ENCODE measurements at places on chromosomes 6 and 20.

DNA sequence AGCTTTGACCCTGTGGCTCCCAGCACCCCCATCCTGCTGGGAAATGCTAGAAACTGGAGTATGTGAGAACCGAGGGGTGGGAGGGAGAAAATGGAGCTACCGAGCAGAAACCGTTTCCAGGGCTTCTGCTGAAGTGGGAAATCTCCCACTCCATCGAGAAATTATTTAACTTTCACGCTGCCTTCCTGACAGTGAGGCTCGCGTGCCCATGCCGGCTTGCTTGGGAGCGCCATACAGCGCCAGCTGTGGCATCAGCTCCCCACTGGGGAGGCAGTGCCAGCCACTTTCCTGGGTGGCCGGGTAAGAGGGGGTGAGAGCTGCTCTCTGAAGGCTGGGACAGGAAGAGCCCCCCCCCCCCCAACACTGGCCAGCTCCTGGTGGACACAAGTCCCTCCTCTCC is 268.9 kb downstream of the TAF4 start:
- no peak for DNase-seq

GRCh38 chr20:63850689-63851547 is 10.4 kb upstream of the ABHD16B start:
- DNase-seq, result no peak

GRCh38 chr6:107662333-107662732 is 161.8 kb downstream of the SCML4 start:
- DNase-seq, result no peak

- no peak for DNase-seq
These were observed 76.6 kb upstream of the CCDC167 start for GRCh38 chr6:37576336-37576737.

All from central memory CD8-positive, alpha-beta T cell (primary cell).